ENCODE measurements at places on chromosomes 2 and 18.
A peak's percentile ranks its signal among the peaks of the same experiment; 100 is the strongest.

DNA sequence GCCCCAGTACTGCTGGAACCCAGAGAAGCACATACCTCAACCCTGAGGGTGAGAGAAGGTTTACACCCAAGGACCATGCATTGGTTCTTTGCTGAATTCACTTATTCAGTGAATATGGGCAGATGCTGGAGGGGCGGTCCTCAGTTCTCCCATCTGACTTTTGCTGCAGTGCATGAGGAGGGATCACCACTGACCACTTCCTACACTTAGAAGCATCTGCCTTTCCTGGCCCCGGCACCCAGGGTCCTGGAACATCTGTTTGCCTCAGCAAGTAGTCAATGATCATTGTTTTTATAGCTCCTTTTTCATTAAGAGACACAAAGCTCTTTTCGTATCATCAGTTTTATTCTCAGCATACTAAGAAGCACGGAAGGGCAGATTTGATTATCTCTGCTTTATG lies 211.4 kb downstream of the SH3RF3 start:
- no peak for DNase-seq

- DNase-seq: no peak
Measured at GRCh38 chr18:36702401-36703013, 126.3 kb downstream of the TPGS2 start.

DNA sequence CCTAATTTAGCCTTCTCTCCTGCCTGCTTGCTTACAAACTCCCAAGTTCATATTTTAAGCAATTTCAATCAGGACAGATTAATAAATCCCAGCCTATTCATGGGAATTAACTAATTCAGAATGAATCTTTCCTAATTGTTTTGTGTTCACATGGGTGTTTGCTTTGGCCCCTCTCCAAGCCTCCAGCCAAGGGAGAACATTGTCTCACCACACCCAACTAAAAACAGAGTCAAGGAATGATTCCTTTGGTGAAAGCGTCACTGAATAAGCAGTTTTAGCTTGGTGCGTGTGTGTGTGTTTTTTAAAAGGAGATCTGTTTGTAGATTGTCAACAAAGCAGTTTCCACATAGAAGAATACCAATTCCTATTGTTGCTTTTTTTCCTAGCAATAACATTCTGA lies 43.0 kb upstream of the DSG1 start:
- DNase-seq: peak; percentile 55

GRCh38 chr2:119794237-119794636 lies 34.5 kb downstream of the PTPN4 start:
- no peak for DNase-seq

DNA sequence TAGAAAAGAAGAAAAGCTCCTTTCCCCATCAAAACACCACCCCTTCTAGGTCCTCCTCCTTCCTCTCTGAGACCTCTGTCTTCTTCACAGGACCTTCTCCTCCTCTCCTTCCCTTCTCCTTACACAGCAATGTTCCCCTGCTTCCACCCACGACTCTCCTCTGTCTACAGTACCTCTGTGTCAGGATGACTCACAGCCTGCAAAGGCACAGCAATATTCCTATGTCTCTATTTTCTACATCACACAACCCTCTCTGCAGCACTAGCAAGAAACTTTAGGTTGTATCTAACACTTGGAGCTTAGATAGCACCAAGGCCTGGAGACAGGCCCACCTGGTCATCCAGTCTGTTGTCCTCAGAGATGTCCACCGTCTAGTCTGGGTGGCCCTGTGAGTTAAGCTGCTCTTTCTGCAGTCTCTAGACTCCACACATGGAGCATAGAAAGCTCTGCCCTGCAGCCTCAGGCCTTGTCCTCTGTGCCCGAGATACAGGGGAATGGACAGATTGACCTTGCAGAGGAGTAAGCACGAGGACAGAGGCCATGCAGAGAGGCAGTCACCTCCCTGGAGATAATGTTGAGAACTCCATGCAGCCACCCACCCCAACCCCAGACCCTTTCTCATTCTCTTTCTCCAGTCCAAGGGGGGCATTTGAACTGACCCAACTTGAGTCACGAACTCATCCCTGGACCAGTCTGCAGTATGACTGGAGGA lies 212.0 kb downstream of the TNS1 start:
- peak; percentile 61 for DNase-seq

GRCh38 chr2:99401841-99402240 lies 64.7 kb downstream of the EIF5B start:
- no peak for DNase-seq

- no peak for DNase-seq
Measured at GRCh38 chr18:50091509-50092244, 103.3 kb downstream of the MYO5B start.

GRCh38 chr2:60496956-60497355 lies 56.5 kb downstream of the BCL11A start:
- no peak for DNase-seq

DNA sequence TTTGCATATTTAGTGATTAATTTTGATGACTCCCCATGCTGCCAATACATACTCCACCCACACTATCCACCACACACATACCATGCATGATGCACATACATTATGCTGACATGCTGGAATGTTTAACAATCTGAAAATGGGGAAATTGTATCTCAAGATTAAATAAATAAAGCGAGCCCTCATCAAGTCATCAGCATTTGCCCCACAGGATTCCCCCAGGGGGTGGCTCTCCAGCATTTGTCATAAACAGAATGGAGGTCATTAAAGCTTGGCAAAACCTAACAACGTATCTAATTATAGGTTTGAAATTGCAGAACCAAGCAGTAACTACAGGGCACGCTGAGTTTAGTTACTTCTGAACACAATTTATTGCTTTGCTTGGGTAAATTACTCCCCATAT lies 141.2 kb upstream of the TACR1 start:
- no peak for DNase-seq

DNA sequence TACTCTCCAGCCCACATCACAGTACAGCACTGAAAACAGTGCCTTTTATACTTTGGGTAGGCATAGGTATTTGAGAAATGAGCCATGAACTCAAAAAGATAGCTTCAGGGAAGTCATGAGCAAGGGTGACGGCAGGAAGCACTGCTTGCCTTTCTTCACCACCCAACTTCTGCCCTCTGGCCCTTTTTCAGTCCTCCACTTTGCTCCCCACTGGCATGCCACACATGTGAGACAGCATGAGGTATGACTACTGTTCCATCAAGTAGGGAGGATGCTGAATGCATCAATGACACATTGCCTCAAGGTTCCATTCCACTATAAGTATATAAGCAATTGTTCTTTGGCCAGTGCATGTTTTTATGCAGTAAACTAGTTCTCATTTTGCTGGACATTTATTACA lies 373.0 kb downstream of the NRXN1 start:
- DNase-seq: no peak

GRCh38 chr2:96701636-96702035 lies 38.2 kb downstream of the LMAN2L start:
- DNase-seq: no peak

DNA sequence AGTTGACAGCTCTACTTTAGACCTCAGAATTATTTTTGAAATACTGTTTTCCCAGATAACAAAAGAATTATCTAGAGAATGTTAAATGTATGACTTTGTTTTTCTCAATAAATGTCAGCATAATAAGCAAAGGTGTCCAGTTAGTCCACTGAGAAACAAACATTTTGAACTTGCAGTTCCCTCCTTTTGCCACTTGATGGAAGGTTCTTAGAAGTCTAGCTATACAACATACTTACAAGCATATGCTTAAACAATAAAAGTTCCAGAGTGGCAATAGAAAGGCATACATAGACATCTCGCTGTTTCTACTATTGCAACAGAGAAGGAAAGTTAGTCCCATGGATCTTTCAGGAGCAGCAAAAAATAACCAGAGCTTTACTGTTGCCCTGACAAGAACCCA lies 11.8 kb downstream of the NDUFA10 start:
- peak; percentile 24 for DNase-seq
